ENCODE measurements at places on chromosomes 2 and 18. TPM values are rescaled to one million over a fixed set of nuclear protein-coding genes. Genes with fewer than 3 reads are reported as not detected.

DNA sequence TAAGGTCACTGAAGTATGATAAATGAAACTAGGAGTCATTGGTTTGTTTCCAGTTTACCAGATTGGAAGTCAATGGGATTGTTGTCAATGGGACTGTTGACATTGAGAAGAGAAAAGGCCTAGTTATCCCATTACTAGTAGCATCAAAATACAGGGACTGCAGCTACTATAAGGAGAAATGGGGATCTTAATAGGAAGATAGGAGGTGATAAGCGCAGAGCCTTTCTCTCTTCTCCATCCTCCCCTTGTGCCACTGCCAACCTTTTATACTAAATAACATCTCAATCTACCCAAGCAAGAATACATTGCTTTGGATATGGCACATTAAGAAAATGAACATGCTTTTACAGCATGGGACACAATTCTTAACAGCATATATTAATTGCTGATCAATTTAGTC is 10.5 kb upstream of the BBS5 start:
- DNase-seq = no peak

DNA sequence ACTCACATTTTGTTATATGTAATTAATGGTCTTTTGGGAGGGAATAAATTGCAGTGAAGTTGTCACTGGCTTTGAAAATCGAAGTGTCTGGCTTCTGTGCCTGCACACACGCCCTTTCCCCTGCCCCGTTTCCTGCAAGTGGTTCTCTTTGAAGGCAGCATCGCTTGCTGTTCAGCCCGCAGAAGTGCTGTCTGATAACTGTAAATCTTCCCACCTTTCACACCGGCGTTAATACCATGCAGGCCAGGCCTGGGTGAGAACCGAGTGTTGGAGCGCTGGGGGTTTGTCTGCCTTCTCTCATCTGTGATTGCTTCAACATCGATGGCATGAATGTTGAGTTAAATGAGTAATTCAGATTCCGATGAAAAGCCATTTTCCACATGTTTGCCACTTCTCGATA is 37.9 kb upstream of the RPL31 start:
- no peak for DNase-seq

GRCh38 chr2:85954590-85955458 is 66.0 kb upstream of the ST3GAL5 start:
- DNase-seq = no peak

DNA sequence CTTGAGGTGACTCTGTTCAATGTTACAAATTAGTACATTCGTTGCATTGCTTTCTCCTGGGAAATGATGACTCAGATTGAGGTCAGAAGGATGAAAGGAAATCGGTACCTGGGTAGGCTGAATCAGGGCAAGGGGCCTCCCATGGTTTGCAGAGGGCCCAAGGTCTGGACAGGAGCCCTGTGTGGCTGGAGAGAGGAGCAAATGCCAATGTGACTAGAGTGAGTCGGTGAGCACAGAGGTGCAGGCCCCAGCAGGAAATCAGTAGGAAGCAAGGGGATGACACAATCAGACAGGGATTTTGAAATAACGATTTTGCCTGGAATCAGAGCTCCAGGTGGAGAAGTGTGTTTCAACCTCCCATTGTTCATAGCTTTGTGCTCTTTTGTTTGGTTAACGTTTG is 118.9 kb downstream of the CCDC102B start:
- DNase-seq = peak; percentile 83

DNA sequence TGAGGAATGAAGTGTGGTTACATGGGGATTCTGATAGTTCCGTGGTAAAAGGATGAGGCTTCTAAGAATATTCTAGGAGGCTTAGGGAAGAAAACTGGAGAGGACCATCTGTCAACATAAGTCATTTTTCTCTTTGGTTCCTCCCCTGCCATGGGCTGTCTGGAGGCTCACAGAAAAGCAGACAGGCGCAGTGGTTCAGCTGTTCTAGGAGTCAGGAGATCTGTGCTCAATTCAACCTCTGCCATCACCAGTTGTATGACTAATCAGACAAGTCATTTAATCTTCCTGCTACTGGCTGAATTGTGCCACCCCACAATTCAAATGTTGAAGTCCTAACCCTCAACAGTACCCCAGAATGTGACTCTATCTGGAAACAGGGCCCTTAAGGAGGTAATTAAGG is 36.4 kb downstream of the ADAM17 start:
- DNase-seq = peak; percentile 18

DNA sequence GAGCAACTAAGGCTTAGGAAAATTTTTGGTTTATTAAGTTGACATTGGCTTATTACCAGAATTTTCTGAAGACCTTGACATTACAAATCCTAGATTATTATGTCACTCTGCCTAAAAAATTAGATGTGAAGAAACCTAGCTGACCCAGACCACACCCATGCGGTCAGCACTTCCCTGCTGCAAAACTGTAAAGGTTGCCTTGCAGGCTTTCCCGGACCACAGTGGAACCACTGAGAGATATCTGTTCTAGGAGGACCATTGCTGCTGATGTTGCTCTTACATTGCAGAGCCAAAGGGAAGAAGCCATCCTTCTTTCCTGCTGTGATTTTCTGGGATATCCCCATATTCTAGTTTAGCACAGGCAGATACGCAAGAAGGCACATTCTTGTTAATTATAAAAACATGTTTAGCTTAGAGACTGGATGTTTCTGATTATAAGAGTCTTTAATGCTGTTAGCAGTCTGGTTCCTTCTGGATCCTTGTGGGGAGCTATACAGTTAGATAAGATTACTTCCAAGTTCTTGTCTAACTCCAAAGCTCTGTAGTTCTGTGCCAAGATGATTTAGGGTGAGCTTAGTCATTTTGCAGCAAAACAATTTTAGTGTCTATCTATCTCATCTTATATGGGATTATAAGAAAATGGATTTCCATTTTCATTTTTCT is 70.2 kb downstream of the AOX1 start:
- no peak for DNase-seq

GRCh38 chr18:78965260-78965659 is 14.4 kb upstream of the SALL3 start:
- no peak for DNase-seq

CAVIN2 gene
- total RNA-seq = 0.64 TPM

NETO1 gene
- not detected for total RNA-seq

C18orf63 gene
- total RNA-seq = not detected

Data from M059J (cell line).